ENCODE measurements at places on chromosomes 1 and 21. TPM values are rescaled to one million over a fixed set of nuclear protein-coding genes. Genes with fewer than 3 reads are reported as not detected.

- DNase-seq, result no peak
Observed at GRCh38 chr1:246302251-246302625, 204.8 kb downstream of the SMYD3 start.

Gene TRABD2B
- total RNA-seq, result 62.0 TPM

Gene TNFSF18
- not detected for total RNA-seq

- DNase-seq, result peak; percentile 57
Observed at GRCh38 chr1:32386676-32387392, 7.4 kb downstream of the BSDC1 start.

DNA sequence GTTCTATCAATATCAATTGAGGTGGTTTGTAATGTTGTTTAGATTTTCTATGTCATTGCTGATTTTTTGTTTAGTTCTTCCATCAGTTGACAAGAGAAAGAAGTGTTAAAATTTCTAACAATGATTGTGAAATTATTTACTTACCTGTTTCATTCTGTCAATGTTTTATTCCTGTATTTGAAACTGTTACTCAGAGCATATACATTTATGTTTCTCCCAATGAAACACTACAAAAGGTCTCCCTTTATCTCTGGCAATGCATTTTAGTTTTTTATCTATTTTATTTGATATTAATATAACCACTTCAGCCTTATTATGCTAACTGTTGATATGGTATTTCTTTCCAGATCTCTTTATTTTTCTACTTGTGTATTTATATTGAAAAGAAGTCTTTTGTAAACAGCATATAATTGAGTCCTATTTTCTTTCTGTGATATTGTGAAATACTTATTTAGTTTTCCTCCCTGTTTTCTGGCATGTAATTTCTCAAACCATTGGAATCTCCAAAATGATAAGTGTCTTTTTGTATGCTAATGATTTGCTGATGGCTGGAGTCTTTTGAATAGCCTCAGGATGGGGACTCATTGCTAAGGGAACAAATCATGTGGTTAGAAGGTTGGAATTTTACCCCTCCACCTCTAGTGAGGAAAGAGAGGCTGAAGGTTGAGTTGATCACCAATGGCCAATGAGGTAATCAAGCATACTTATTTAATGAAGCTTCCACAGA is 122.0 kb downstream of the ADSS2 start:
- DNase-seq, result no peak

Gene AZIN2
- total RNA-seq, result 4.9 TPM

Gene NMNAT2
- total RNA-seq, result 2.0 TPM

- DNase-seq, result no peak
Observed at GRCh38 chr1:35505911-35506798, 51.0 kb downstream of the KIAA0319L start.

- DNase-seq, result no peak
Observed at GRCh38 chr21:45069085-45069484, 5.3 kb upstream of the ADARB1 start.

GRCh38 chr1:107139833-107140702 is 771 bp upstream of the NTNG1 start:
- DNase-seq, result peak; percentile 77

DNA sequence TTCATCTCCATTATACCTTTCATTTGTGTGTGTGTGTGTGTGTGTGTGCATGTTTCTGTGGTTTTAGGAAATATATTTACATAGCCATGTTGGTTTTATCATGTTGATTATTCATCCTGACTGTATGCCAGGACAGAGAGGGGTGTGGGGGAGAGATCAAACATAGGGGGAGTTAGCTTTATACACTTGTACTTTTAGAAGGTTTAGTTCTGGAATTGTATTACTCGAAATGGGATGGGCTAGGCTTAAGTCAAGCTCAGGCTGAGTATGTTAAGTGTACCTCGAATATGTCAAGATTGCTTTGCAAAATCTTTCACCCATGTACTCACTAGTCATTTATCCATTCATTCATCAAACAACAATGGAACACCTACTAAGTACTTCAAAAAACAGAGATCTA is 123.3 kb downstream of the HMCN1 start:
- no peak for DNase-seq

- peak; percentile 53 for DNase-seq
Observed at GRCh38 chr1:221032637-221033280, 153.5 kb downstream of the HLX start.

- DNase-seq, result no peak
Observed at GRCh38 chr1:40868051-40868723, 6.0 kb upstream of the CITED4 start.

- no peak for DNase-seq
Observed at GRCh38 chr1:162004441-162004950, 19.2 kb downstream of the OLFML2B start.

GRCh38 chr1:246329900-246330299 is 177.2 kb downstream of the SMYD3 start:
- DNase-seq, result no peak

Gene MYOM3
- 13.5 TPM for total RNA-seq

Gene ITGB2
- 111 TPM for total RNA-seq

GRCh38 chr1:54310439-54311328 is 95.5 kb downstream of the SSBP3 start:
- no peak for DNase-seq

- DNase-seq, result peak; percentile 37
Observed at GRCh38 chr1:71676979-71677925, 596.4 kb upstream of the ZRANB2 start.

DNA sequence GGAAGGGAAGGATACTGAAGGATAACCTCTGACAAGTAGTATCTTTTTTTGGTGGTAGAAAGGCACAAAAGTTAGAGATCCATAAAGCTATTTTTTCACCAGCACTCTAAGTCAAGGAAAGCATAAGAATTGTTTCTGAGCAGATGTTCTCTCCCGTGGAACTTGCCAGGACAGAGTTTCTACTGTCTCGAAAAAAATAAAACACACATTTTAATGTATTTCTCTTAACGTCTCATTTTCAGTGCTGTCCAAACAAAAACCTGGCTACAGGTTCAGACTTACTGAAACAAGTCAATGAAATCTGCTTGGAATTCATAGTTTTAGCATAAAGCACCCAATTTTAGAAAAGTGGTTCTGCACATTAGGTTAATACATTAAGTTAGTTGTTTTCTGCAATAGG is 338.3 kb downstream of the LTN1 start:
- DNase-seq, result no peak

DNA sequence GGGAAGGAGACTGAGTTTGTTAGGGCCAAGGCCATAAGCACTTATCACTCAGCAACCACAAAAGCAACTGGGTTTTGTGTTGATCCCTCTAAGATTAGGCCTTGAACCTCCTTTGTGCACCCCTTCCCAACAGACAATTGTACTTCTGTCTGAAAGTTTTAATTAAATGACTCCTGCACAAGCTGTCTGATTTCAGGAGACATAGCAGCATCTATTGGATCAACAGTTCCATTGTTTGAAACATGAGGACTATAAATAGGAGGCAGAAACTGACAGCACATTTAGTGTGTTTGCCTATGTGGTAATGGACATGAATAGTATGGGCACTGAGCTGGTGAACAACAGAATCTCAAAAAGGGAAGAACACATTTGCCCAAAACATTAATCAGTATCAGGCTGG is 167.3 kb upstream of the KCNJ6 start:
- DNase-seq, result no peak

Gene PRCC
- total RNA-seq, result 52.8 TPM

DNA sequence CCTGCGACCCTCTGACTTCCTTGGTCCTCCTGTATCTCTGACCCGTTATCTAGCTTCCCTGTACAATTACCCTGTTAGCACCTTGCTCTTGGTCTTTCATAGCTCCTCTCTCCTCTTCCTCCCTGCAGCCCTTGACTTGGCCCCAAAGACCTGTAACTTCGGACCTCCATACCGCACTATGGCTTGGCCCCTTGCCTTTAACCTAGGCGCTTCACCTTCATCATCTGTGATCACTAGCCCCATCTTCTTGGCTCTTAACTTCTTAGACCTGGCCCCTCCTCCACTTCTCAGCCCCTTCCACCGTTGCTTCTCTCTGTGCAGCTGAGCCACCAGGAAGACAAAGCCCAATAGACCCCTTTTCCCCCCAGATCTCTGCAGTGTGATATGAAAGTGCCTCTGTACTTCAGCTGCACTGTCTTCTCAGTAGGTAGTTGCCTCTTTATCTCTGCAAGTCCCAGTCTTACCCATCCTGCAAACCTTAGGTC is 740 bp downstream of the ZNF691 start:
- no peak for DNase-seq

DNA sequence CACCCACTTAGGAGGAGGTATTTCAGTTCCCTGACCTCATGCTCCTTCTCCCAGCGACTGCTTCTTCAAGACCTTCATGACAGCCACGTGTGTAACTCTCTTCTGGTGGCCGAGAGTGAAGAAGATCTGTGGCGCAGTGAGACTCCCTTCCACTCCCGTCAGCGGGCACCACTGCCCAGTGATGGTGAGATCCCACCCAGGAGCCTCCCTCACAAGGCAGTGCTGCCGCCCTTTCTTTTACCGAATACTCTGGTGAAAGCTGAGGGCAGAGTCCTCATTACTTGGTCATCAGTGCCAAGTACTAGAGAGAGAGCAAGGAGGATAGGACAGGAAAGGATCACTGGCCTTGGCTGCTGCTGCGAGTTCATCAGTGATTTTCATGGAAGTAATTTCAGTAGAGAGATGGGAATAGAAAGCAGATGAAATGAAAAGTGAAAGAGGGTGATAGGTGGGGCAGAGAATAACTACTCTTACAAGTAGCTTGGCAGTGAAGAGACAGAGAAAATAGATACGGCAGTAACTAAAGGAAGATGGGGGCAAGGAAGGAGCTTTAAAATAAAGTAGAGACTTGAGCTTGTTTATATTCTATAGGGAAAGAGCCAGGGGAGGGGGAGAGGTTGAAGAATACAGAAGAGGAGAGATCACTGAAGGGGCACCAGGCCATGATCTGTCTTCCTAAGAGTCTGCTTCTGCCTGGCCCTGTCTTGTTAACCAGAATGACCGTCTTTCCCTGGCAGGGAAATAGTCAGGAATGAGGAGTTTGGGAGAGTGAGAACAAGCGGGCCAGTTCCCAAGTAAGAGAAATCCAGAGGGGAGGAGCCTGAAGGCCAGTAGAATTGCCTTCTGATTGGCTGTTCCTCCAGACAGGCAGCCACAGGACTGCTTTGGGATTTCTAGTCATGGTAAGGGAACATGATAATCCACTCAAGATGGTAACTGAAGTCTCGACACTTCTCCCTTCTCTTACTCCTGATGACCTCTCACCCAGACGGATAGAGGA is 18.3 kb downstream of the HYI start:
- peak; percentile 52 for DNase-seq

- no peak for DNase-seq
Observed at GRCh38 chr1:45608175-45609156, 15.4 kb downstream of the CCDC17 start.

Gene OR6N1
- total RNA-seq, result not detected

DNA sequence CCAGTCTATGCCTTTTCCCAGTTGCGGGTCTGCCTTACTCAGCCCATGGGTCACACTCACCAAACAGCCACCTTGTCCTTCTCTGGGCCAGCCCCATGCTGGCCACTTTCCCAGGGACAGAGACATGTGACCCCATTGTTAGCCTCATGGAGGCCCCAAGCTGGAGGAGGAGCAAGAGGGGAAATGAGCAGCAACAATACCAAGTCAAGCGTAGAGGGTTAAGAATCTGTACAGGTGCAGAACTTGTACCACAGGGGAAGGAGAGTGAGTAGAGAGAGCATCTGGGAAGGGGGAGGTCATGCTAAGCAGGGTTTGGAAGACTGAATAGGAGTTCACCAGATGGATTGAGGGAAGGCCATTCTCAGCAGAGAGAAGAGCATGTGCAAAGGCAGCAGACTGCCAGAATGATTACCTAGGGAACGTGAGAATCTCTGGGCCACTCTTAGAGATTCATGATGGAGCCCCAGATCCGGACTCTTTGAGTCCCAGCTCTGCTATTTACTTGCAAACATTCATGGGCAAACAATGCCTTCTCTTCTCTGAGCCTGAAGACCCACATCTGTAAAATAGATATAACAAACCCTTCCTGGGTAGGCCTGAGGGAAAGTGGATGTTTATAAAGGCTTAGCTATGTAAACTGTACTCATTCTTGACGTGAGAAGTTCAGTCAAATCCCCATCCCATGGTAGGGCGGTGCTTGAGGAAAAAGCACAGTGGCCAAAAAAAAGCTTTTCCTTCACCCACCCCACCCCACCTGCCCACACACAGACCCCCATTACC is 2.8 kb upstream of the SLC2A1 start:
- DNase-seq, result no peak

DNA sequence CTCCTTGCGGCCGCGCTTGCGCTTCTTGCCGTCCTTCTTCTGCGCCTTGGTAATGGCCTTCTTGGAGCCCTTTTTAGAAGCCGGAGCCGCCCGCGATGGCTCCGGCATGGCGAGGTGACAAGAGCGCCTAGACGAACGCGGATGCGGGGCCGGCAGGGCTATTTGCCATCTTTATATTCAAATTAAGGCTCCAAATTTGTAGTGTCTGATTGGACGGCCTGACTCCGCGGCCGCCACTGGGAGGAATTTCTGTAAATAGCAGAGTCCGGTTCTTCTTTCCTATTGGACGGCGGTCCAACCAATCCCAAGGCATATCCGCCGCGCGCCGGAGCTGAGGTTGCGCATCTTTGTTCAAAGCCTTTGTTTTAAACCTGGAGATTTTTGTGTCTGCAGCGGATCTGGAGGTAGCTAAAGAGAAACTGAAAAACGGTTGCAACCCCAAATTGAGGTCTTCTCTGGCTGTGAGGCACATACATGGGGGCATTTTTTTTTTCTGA is 22.6 kb upstream of the RNF187 start:
- peak; percentile 96 for DNase-seq

Gene HSPA13
- total RNA-seq, result 30.8 TPM

- no peak for DNase-seq
Observed at GRCh38 chr1:202987922-202988583, 19.1 kb upstream of the TMEM183A start.

DNA sequence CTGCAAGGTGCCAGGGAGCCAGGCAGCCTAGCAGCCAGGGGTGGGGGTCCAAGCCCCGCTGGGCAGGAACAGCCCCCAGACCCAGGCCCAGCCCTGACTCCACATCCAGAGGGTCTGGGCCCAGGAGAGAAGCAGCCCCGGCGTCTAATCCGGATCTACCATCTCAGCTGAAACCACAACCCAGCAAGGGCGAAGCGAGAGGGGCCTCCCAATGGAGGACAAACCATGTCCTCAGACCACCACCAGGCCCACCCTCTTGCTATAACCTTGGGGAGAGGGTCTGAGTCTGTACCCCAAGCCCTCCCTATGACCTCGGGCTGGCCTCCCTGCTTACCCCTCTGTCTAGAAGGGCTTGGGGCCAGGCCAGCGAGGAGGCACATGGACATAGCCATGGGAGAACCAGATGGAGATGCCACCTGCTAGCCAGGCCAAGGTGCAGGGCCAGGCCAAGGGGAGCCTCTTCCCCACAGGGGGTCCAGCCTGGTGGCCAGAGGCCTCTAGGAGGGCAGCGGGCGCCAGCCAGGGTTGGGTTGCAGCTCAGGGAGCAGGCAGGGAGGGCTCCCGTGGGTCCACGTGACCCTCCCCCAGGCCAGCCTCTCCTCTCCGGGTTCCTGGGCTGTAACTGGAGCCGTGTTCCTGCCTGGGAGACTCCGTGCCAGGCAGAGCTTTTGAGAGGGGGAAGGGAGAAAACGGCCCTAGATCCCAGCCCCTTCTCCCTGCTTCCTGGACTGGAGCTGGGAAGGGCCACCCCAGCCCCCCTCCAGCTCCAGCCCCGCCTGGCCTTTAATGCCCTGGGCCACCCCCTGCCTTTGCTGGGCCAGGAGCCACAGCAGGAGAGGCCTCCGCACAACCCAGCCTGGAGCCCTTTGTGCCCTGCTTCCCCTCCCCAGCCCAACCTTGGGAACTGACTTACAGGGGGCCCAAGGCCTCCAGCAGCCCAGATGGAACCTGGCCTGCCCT is 2.5 kb downstream of the WNT9A start:
- peak; percentile 64 for DNase-seq

GRCh38 chr21:37993071-37993470 is 76.8 kb upstream of the KCNJ6 start:
- DNase-seq, result no peak

Gene PLA2G2F
- not detected for total RNA-seq
